ENCODE measurements at places on chromosomes 7 and 10.

GRCh38 chr7:117395743-117396142 is 31.6 kb downstream of the ASZ1 start:
- DNase-seq: no peak

DNA sequence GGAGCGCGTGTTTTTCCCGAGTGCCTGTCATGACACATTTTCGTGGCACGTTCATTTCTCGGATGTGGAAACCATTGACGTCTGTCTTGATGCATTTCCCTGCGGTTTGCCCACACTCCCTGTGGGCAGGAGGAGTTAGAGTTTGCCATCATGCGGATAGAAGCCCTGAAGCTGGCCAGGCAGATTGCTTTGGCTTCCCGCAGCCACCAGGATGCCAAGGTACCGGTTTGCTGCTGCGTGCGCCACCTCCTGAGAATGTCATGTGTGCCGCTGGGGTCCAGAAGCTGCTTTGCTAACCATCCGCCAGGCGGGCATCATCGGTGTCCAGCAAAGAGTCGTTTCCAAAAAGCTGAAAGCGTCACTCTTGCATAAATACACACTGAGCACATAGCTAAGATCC is 40.9 kb upstream of the BTBD16 start:
- no peak for DNase-seq

- no peak for DNase-seq
Measured at GRCh38 chr10:113452146-113452845, 100.6 kb upstream of the HABP2 start.

DNA sequence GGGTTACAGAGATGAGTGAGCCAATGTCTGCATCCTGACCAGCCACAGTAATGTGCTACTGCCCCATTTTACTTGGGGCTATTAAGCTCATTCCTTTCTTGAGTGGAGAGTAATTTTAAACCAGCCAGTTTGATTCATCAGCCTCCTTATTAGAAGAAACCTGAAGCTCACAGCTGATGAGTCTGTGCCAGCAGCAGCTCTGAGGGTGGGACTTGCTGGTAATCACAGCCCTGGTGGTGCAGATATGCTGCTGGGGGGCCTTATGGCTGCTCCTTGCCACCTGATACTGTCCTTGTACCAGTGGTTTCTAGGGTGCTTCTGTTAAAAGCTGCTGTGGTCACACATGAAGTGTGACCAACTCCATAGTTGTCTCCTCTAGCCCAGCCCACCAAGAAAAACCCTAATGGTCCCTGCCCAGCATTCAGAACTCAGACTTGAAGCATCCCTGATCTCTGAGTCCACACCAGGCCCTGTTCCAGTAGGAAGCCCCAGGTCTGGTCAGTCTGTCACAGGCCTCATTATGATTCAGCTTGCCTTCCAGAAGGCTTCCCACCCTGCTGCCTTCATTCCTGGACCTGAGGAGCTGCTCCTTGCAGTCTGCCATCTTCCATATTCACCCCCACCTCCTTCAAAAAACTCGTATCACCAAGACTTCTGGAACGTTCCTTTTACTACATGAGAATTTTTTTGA is 28.9 kb upstream of the RBM20 start:
- no peak for DNase-seq

- no peak for DNase-seq
Measured at GRCh38 chr10:11663763-11664555, 52.5 kb upstream of the USP6NL start.

GRCh38 chr10:124336186-124336585 is 82.5 kb downstream of the OAT start:
- no peak for DNase-seq

GRCh38 chr10:128579901-128580300 is 453.7 kb upstream of the MKI67 start:
- no peak for DNase-seq
